ENCODE measurements at places on chromosomes 3 and 15.
A peak's percentile ranks its signal among the peaks of the same experiment; 100 is the strongest.

GRCh38 chr3:59163953-59164352 is 114.1 kb upstream of the CFAP20DC start:
- DNase-seq: no peak

DNA sequence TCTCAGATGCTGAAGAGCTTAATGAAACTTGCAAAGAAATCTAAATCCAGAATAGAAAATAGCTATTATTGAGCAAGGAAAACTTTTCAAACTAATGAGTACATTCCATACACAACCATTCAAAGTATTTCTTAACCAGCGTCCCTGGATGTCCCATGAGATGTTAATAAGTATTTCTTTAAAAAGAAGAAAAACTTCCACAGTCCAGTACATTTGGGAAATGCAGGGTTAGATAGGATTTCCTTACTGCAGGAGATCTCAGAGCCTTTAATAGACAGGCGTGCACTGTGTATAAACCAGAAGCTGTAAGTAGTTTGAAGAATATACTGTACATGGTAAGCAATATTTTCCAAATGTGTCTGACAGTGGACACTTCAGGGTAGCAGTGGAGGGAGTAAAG is 29.6 kb upstream of the BHLHE40 start:
- DNase-seq: no peak

- no peak for DNase-seq
Observed at GRCh38 chr15:38351466-38351865, 98.8 kb downstream of the SPRED1 start.

DNA sequence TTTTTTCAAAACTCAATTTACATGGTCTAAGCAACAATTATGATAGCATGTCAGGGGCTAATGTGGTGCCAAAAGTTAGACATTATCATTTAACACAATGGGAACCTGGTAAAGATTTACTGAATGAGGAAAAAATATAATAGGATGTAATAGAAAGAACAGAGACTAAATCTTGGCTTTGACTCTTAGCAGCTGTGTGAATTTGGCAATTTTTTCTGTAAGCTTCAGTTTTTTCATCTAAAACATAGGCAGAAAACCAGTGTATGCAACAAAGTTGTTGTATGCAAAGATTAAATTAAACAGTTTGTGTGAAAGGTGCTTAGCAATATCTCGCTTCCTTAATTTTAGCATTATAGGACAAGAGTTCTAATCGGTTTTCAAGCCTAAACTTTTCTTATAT is 57.6 kb downstream of the ZBTB20 start:
- no peak for DNase-seq

DNA sequence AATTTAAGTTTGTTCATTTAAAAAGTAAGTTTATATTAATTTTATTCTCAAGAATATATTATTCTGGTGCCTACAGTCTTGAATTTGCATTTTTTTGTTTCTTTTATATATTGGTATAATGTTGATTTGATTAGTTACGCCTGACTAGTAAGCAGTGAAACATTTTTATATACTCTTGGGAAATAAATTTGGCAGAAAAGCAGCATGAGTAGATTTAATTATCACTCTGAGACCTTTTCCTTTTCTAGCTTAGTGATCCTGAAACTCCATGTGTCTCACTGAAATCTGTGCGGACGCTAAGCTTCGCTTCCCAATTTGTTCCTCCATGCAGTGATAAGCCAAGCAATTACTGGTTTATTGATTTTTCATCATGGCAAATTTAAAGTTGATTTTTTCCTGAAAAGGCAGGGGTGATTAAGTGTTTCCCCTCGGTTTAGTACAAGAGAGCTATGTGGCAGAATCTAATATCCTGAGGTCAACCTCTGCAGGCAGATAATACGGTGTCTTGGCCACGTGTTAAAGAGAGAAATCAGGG is 87.2 kb upstream of the MLF1 start:
- no peak for DNase-seq

GRCh38 chr3:114179575-114179974 is 723 bp upstream of the DRD3 start:
- peak; percentile 5 for DNase-seq

- DNase-seq: no peak
Observed at GRCh38 chr15:101045236-101045646, 126.1 kb downstream of the LRRK1 start.

DNA sequence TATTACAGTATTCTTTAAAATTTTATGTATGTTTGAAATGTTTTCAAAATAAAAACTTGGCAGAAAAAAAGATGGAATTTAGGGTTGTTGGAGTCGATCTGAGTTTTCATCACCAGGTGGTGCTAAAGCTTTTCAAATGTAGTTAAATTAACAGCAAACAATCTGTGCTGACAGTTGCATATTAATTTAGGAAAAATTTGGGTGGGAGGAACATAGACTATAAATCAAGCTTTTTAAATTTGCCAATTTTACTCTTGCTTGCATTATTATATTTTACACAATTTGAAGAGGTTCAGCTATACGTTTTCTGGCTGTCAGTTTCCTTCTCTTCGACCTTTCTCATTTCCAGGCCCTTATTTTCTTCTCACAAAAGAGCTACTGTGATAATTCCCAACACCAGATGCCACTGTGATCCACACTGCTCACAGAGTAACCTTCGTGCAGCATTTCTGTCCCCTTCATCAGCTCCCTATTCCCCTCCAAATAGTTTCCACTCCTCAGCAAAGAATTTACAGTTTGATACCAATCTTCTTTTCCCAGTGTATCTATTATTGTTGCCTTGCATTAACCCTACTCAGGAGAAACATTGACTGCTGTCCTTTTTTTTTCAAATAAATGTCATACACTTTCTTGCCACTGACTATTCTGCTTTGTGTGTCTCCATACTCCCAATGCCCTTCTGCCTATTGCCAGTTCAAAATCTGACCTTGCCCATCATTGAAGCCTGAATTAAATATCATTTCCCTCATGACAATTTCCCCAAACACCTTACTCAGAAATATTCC is 53.4 kb upstream of the EIF5A2 start:
- no peak for DNase-seq

DNA sequence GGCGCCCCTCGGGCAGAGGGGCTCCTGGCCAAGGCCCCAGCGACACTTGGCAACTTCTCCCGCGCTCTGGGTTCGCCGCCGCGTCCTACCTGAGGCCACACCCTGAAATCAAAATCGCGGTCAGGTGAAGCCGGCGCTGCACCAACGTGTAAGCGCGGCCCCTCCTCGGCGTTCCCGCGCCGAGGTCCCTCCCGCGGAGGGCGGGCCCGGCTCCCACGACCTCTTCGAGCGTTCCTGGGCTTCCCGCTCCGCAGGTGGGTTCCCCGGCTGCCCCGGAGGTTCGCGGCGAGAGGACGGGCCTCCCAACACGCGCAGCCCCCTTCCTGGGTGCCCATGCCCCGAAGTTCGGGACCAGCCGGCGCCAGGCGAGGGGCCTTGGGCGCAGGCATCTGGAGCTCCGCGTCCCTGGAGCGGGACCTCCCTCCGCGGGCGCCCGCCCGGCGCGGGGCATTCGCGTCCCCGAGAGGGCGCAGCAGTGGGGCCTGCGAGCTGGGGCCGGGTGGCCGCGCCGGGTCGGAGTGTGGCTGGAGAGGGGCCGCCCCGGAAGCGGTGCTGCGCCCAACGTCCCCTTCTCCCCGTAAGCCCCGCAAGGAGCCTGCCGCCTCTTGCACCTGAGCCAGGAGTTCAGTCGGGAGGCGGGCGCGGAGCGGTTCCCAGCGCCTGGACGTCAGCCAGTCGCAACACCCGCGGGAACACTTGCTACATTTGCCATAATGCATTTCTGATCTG is 13.7 kb downstream of the PAK6 start:
- no peak for DNase-seq

GRCh38 chr3:14386254-14386653 is 16.2 kb upstream of the SLC6A6 start:
- DNase-seq: no peak

DNA sequence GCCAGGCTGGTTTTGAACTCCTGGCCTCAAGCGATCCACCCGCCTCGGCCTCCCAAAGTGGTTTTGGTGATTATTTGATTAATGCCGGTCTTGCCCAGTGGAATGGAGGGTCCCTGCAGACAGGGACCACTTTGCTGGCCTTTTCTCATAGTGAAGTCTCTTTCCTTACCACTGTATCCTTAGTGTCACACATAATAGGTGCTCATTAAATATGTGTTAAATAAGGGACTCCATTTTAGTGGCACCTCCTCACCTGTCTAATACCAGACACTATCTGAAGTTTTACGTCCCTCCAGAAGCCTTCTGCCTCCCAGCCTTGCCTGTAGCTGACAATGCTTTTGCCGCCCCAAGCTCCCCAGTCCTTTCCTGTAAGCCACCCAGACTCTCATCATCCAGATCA is 91.3 kb downstream of the AAGAB start:
- DNase-seq: no peak

DNA sequence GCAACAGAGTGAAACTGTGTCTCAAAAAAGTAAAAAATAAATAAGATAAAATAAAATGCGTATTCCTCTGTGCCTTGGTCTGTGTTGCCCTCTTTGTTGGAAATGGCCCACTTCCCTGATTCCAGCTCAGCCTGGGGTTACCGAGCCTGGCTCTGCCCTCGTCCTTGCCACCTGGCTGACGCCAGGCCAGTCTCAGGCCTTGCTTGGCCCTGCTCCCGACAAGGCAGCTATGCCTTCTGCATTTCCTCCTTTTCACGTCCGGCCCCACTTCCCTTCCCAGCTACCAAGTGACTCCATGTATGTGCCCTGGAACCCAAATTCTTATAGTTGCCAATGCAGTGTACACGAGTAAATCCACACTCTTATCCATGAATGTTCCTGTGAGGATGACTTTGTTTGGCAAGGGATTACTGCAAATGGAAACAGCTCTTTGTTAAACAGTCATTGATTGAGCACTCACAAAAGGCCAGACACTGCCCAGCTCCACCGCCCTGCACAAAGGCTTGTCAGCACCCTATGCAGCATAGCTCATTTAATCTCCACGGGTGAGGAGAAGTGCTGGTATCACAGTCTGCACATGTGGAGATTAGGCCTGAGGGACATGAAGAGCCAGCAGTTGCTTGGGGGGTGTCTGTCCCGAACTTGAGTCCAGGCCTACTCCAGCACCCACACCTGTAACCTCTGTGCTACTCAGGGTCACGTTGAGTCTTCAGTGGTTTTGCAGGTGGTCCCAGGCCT is 25.1 kb downstream of the SPSB4 start:
- DNase-seq: no peak

DNA sequence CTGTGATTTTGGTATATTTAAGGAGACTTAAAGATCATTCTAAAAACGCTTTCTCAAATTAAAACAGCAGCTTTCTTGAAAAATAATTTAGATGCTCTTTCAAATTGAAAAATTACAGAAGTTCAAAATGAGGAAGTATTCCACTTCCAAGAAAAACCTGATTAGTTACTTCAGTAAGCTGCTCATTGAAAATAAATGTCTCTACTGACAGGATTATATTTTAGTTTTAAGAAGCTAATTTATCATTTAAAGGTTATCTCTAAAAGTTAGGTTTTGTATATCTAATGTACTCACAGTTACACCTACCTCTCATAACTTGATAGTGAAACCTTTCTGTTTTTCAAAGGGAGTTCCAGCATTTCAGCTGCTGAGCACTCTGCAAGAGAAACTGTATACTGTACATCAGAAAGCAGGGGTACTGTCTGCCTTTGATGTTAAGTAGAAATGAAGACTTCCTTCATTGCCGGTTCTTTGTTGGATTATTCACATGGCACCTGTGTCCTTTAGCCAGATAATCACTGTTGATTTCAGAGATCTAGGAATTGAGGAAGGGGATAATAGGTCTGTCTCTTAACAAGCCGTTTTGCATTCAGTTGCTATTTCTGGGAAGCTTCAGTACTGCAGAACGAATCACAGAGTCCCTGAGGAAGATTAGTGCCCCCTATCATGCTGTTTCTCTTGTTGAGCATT is 161.6 kb downstream of the TCF12 start:
- no peak for DNase-seq

GRCh38 chr15:40902605-40903561 is 8.6 kb downstream of the VPS18 start:
- peak; percentile 23 for DNase-seq

DNA sequence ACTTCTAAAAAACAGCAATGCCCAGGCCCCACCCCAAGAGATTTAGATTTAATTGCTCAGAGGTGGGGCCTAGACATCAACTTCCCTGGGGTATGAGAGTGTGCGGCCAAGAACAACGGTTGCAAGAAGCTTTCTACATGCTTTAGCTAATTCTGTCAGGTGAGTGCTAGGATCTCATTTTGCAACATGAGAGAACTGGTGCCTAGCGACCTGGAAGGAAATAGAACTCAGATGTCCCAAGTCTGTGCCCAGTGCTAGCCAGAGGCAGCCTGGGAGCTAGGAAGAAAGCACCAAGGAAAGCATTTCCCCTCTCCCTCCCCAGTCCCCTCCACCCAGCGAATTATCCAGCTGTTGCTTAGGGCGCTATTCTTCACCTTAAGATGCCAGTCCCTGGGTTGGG is 22.9 kb upstream of the HRH1 start:
- no peak for DNase-seq

DNA sequence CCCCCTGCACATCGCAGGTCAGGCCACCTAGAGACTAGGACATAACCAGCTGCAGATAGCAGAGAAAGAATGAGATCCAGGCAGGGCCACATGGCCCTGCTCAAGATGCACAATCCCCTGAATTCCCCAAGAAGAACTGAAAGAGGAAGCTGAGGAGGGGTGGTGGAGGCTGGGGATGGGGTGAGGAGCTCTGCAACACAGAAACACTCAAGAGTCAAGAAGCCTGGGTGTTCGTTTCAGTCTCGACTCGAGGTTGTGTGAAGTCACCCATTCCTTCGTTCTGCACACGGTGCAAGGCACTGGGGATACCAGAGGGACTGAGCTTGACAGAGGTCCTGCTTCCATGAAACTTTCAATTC is 62.0 kb downstream of the TLE3 start:
- DNase-seq: no peak

DNA sequence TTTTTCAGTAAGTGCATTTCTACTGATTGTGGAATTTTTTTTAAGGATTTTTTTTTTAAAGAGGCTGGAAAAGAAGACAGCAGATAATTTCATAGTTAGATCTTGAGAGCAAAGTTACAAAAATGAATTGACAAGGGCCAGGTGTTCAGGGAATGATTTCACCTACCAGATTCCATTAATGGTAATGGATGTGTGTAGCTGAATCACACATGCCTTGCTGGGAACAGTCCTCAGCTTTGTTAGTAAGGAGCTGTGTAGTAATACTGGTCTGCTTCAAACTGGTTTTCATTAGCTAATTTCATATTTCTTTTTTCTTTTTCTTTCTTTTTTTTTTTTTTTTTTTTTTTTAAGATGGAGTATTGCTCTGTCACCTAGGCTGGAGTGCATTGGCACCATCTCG is 16.0 kb downstream of the NR1D2 start:
- no peak for DNase-seq

DNA sequence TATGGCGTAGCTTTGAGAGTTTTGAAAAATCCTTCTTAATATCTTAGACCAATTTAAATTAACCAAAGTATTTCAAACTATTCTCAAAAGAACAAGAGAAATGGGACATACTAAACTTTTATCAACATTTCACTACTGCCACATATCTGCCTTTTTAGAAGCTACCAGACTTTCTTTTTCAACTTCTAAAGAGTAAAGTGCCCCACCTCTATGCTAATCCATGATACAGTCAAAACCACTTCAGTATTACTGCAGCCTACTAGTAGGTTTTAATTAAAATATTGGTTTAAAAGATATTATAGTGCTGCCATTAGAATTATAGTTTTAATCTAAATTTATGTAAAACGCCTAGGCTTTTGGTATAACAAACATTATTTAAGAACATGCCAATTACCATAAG is 15.1 kb downstream of the HERC1 start:
- no peak for DNase-seq

- no peak for DNase-seq
Observed at GRCh38 chr3:42780892-42781700, 8.0 kb upstream of the CCDC13 start.

Measured in CD4-positive, alpha-beta T cell (primary cell).